ENCODE measurements at places on chromosomes 6 and 20.

- no peak for DNase-seq
Observed at GRCh38 chr6:13027207-13027606, 301.1 kb downstream of the TBC1D7 start.

DNA sequence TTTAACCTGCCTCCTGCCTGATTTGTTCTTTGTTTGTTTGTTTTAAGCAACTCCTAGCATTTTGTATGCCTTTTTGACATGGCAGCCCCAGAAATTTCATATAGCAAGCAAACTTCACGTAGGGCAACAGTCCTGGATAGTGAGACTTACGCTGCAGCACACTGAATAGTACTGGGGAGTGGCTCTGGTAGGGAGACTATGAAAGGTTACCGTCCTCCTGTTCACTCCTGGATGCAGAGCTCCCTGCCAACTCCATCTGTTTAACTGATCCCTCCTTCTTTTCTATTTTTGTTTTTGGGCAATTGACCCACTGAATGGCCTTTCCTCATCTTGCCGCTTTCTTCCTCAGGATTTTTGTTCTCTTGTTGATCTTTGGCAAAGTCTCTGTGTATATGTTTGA is 44.5 kb upstream of the BMP6 start:
- DNase-seq, result no peak

DNA sequence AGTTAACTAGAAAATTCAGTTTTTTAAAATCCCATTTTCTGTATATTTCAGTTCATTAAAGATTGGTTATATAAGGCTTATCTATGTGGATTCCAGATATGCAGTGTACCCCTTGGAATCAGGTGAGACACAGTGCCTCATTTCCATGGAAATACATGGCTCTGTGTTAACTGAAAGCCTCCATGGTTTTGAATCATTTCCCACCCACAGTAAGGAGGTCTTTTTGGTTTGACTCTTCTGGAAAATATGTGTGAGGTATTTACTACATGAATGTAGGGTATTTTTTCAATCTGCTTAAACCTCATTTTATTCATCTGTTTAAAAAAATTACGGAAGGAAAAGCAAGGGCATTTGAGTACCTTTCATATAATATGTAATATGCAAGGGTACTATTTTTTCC is 25.5 kb downstream of the RNF144B start:
- DNase-seq, result no peak

- DNase-seq, result no peak
Observed at GRCh38 chr6:135871878-135872277, 20.4 kb downstream of the PDE7B start.

DNA sequence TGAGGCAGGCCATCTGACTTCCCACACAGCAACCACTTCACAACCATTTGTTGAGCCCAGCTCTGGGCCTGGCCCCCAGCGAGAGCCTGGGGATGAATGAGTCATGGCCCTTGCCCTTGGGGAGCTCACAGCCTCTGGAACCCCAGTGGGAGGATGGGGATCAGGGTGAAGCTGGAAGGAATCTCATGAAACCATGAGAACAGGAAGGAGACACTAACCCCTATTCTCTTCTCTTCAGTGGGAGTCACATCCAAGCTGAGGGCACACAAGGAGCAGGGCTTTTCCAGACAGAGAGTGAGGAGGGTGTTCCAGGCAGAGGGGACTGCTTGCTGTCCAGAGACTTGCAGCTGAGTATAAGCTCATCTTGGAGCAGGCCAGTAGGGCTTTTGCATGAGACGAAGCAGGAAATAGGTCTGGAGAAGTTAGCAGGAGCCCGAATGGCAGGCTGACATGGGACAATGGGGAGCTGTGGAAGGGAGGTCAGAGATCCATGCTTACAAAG is 7.5 kb downstream of the FOXS1 start:
- DNase-seq, result no peak

DNA sequence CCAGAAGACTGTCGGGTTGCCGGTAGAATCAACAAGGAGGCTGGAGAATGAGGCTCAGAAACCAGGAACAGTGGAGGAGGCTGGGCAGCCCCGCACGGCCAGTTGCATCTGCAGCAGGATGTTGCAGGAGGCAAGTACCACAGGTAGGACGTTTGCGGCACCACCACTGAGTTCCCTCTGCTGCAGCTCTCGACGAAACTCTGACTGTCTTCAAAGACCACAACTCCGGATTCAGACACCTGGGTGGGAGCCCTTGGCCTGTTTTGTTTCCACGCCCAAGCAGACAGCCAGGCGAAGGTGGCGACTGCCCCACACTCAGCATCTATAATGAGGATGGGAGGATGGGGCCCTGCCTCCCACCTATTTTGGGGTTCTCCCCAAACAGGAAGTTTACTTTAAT is 218.2 kb downstream of the ZDHHC14 start:
- DNase-seq, result no peak

DNA sequence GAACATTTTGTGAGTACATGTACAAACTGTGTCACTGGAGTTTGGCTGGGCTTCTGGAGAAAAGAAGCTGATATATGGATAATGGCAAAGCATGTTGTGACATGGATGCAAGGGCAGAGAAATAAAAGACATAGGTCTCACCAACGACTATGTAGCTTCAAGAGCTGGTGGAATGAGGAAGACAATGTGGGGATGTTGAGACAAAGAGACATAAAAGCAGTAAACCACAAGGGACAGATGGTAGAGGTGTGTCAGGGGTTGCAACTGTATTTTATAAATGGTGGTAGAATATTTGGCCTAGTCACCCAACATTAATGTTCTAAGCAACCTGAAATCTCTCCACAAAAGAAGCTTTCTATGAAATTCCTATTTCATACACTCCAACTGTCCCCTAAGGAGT is 199.0 kb downstream of the KCNQ5 start:
- DNase-seq, result no peak

DNA sequence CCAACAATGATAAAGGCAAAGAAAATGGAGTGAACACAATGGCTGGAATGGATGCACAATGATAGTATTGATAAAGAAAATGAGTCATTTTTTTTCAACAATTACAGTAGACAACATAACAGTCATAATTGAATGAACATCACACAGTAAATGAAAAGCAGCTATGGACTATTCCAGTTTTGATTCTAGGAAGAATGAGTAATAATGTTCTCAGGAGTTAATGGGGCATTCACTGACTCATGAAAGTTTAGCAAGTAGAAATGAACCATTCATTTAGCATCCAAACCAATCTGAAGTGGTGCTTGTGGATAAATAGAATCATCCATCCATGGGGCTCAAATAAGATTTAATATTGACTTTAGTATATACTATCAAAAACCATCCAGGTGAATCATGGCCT is 1029.5 kb upstream of the GJE1 start:
- peak; percentile 11 for DNase-seq

DNA sequence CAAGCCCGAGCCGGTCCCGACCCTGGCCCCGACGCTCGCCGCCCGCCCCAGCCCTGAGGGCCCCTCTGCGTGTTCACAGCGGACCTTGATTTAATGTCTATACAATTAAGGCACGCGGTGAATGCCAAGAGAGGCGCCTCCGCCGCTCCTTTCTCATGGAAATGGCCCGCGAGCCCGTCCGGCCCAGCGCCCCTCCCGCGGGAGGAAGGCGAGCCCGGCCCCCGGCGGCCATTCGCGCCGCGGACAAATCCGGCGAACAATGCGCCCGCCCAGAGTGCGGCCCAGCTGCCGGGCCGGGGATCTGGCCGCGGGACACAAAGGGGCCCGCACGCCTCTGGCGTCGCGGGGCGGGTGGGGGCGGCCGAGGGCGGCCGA is 37.5 kb downstream of the YTHDF1 start:
- DNase-seq, result no peak

- no peak for DNase-seq
Observed at GRCh38 chr6:150662814-150663213, 63.1 kb downstream of the PLEKHG1 start.

GRCh38 chr20:1555952-1556351 is 1.6 kb downstream of the SIRPD start:
- no peak for DNase-seq

DNA sequence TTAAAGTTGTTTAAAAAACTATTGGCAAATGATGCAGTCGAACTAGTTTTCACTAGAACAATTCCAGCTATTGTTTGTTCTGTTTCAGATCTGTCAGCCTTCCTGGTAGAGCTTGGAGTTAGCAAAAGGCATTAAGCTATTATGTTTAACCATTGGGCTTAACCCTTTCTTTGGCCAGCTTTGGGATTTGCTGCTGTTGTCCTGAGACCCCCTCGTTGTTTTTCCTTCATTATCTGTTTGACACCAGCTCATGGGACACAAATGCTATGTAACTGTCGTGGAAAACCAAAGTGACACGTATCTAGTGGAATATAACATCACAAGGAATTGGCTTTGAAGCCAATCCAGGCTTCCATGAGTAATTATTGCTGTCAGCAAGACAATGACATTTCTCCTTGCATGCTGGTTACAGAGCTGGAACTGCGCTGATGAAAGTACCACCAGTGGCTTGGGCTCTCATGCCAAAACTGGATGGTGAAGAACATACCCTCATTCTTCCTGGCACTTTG is 96.0 kb downstream of the EYA2 start:
- no peak for DNase-seq

DNA sequence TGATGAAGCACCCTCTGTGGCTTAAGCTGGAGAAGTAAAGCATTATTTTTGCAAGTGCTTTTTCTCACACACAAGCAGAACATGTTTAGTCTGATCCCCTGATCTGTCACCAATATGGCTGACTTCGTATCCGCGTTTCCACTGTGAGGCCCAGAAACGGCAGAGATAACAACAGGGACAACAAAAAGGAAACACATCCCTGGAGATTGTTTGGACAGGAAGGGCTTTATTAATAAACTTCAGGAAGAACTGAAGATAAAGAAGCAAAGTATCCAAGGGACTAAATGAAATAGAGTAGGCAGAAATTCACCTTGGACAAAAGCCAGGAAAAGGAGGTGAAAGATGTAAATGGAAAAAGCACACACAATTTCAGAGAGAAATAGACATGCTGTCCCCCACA is 49.2 kb downstream of the RARS2 start:
- no peak for DNase-seq

DNA sequence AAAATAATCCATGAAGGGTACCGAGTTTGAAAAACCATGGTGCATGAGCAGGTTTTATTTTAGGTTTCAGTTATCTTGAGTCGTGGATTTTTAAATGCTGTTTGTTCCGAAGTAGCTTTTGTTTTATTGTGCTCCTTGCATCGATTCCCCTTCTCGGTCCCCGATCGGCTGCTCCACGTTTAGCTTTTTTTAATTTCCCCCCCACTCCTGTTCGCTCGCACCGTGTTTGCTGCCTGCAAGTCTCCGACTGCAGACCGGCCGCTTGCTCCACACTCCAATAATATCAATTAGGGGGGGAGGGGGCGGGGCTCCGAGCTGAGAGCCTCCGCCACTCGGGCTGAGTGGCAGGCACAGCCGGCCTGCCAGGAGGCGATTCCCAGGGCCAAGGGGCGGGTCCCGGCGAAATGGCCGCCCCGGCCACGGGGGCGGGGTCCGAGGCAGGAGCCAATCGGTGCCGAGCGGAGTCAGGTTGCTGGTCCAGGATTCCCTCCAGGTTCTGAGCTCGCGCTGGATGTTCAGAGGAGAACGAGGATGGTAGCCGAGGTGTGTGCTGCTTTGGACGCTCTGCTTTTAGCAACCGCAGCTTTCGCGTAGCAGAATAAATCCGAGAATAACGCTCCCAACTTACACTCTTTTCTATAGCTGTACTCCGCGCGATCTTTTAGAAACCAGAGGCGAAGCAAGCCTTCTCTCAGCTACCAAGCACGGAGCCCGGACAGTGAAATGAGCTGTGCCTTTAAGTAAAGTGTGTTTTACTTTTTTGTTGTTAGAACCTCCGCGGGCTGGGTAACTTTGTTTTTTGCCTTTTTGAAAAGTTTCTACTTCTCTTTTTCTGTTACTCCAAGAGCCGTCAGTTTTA is at the start of gene EPHA7:
TSS of gene EPHA7 (minus strand) at position 256 of the 859 bp plus-strand sequence. CDS start at position 38, 218 bp downstream.
- DNase-seq, result peak; percentile 92

DNA sequence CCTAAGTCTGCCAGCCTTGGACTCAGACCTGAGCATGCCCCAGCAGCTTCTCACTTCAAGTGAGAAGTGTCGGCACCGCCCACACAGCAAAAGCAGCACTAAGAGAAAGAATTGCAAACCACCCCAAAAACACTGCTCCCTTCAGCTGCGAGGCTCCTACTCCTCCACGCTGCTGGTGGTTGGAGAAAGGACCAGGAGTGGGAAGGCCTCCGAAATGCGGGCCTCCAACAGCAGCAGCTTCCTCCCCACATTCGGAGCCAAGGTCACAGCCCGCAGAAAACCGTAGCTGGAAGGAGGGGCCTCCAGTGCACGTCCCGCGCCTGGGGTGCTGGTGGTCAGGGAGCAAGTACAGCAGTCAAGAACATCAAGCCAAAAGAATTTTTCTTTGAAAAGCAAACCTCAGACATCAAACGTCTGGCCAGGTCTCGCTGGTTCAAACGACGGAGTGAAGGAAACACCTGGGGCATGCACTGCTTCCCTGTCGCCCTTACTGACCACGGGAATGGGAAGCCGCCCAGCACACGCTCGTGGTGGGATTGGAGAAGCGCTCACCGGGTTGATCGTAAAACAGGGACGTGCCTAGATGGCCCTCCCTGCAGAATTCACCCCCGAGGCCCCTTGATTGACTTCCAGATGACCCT is 185.6 kb upstream of the CST7 start:
- DNase-seq, result no peak

DNA sequence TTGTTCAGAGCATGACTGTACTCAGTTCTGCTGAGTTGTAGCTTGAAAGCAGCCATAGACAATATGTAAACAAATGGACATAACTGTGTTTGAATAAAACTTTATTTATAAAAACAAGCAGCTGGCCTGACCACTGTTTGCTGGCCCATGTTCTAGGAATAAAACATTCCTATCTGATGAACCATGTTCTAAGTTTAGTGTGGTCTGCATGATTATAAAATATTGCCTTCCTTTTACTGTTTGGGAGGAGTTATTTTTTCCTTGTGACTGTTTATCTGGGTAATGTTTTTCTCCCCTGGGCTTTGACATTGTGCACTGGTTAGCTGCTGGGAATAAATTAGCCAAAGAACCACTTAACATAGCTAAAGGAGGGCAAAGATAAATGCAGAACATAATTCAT is 55.1 kb downstream of the CDS2 start:
- DNase-seq, result no peak

DNA sequence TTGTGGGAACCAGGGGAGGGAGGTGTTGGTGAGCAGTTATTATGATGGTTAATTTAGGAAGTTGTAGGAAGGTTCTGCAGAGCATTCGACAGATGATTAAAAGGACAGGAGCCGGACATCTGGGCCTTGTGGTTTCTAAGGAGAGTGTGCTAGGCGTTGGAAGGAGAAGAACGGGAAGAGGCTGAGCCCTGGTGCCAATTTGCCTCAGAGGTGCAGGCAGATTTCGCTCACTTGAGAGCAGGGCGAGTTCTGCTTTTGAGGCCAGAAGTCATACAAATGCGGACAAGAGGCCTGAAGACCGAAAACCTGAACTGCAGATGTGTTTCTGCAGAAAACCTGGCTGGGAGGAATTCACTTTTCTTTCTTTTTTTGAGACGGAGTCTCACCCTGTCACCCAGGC is 30.5 kb upstream of the RPS6KA2 start:
- DNase-seq, result no peak

Measured in NCI-H510A (cell line).